IPS-NIHi11 (cell line): ENCODE measurements at places on chromosomes 3 and 15.

GRCh38 chr15:88127432-88127790 lies 129.1 kb downstream of the NTRK3 start:
- no peak for DNase-seq

GRCh38 chr3:149519912-149520311 lies 45.4 kb downstream of the TM4SF4 start:
- DNase-seq: no peak

DNA sequence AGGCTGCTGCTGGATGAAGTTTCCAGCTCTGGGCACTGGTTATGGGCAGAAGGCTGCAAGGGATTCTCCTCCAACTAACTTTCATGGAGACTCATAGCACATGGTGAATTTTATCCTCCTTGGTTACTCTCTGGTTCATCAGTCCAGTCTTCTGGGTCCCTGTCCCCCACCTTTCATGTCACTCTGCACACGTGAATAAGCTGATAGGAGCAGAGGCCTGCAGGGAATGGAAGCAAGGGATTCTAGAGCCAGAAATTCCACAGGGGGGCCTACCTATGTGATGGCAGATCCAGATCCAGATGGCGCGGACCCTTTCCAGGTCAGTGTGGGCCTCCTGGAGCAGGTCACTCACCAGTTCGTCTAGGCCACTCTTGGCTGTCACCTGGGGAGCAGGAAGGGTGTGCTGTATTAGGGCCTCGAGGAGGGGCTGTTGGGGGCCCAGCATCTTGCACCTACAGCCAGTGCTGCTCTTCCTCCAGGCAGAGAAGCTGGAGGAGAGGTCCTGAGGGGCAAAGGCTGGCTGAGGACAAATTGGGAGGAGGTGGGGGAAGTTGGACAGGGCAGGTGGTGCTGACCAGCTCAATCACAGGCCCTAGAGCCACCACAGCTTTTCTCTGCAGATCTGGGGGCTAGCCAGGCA lies 30.2 kb downstream of the KY start:
- no peak for DNase-seq

DNA sequence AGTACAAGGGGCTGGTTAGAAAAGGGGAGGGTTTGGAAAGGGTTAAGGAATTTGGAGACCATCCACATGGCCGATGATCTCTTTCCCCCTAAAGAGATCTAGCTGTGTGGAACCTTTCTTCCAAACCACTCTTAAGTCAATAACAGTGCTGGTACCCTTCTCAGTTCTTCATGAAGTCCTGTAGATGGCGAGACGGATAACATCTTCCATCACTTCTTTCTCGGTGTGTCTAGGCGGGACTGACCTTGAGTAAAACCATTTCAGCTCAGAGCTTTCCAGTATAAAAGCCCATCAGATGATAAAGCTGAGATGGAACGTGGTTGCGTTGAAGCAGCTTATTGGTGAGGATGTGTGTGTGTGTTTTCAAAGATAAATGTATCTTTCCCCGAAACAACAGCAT lies 151.5 kb upstream of the BHLHE40 start:
- no peak for DNase-seq

- no peak for DNase-seq
These were observed 22.5 kb downstream of the ATP1B3 start for GRCh38 chr3:141898908-141899307.
